KBM-7 (cell line): ENCODE measurements at places on chromosomes 7 and 10.
A peak's percentile ranks its signal among the peaks of the same experiment; 100 is the strongest.

DNA sequence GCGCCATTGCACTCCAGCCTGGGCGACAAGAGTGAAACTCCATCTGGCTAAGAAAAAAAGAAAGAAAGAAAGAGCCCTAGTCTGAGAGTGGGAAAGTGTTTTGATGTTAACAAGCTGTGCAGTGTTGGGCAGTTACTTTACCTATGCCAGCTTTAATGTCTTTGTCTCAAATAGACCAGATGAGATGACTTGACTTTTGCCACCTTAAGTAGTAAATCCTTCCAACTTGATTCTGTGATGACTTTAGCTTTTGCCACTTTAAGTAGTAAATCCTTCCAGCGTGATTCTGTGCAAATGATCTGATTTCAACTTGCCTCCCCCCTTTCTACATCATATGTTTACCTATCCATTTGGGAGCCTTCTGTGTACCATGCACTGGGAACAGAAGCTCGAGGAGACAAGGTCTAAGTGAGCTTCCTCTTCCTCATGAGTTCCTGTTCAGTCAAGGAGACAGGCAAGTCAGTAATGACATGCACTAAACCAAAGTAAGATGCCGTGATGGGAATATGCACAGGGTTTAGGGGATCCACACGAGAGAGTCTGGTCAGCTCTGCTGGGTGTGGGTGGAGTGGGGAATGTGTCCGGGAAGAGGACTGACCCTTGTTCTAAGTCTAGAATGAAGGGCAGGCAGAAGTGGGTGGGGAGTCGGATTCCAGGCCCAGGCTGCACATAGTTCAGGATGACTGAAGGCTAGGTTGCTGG is 17.2 kb downstream of the INPP5F start:
- DNase-seq = no peak

DNA sequence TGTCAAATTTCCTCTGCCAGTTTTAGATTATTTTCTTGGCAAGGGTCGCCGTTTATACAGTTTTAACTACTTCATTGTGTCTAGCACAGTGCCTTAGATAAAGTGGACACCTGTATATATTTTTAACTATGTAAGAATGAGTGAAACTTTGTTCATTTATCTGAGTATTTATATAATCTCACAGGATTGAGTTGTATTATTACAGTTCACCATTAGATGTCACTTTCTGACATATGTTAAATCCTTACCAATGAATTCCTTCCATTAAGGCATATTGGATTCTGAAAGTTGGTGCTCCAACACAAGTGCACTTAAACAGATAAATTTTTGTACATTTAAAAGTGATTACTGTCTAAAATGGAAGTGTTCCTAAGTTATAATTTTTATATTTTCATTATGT is 43.0 kb downstream of the ZMYND11 start:
- peak; percentile 32 for DNase-seq

DNA sequence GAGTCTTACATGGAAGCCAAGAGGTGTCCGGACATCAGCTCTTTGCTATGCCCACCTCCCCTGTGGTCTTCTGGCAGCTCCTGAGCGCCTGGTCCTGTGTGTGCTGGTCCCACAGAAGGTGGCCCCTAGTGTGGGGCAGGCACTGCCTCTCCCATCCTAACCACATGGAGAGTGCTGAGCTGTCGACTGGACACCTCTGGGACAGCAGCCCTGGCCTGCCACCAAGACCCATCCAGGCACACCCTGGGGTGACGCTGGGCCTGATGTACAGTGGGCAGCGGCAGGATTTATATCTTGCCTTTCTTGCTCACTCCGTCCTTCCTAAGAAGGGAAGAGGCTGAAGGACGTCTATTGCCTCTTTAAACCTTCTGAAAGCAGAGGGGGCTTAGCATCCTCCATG is 98.7 kb downstream of the EBF3 start:
- no peak for DNase-seq

DNA sequence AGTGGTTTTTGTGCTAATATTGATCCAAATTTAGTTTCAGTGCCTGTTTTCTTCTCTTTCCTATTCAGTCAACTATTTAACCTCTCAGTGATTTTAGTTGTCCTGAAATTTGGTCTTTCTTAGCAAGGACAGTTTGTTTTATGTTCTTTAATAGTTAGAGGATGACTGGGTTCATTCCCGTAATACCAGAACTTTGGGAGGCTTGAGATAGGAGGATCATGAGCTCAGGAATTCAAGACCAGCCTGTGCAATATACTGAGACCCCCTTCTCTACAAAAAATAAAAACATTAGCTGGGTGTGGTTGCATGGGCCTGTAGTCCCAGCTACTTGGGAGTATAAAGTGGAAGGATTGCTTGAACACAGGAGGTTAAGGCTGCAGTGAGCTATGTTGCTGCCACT is 148.3 kb downstream of the EXOC4 start:
- no peak for DNase-seq

DNA sequence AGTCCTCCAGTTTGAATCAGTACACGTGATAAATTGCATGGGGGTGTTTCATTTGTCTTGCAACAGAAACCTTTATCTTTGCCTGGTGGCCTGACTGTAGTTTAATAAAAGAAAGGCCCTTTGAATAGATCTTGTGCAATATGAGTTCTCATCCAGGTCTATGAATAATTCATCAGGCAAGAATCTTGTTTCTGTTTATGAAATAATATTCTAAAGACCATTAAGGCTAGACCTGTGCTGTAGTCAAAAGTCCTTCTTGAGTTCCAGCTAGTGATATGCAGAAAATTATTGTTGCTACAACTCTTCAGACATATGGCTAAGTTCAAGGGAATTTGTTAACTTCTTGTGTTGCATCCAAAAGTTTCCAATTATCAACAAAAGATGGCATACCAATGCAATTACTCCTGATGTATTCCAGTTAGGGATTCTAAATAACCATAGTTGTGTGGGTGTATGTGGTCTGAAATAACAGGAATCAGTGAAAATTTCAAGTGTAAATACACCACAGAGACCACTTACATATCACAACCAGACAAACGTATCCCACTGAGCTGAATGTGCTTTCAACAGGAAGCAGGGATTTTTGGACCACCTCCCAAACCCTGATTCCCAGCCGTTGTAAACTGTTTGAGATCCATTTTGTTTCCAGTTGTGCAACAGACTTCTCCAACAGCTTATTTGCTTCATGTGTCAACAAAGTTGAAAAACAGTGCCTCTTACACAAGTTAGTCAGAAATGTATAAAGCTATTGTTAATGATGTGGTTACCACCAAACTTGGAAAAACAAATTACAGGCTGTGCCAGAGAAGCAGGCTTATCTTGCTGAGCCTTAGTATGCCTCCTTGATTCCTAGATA is 54.7 kb upstream of the BICC1 start:
- DNase-seq = no peak

- peak; percentile 53 for DNase-seq
Measured at GRCh38 chr7:141663081-141663849, 38.7 kb downstream of the DENND11 start.

GRCh38 chr10:130193493-130194193 is 57.5 kb downstream of the GLRX3 start:
- no peak for DNase-seq

- no peak for DNase-seq
Measured at GRCh38 chr10:44757551-44758205, 153.5 kb upstream of the TMEM72 start.

DNA sequence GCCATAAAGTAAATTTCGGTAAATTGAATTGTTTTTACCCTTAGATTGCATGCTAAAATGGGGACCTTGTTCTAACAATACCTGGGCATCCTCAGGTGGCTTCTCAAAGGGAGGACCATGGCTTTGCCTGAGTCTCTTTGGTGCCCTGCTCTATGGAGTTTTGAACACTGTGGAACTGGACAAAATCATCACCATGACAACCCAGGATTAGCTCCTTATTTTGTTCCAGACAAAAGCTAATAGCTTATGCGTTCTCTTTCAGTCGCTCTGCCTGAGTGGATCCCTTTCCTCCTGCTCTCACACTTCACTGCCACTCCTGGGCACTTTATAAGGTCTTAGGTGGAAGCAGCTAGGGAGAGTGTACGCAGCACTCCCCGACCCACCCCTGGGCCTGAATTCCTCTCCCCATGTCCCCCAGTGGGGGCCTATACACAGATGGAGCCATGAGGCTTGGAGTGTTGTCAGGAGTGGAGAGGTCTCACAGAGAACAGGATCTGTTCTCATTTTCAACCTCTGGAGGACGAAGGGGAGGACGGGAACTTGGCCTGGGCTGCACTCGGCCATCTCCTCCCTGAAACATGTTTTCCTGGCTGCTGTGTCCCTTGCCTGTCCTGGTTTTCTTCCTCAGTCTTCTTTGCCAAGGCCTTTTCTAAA is 19.0 kb downstream of the ADCYAP1R1 start:
- DNase-seq = no peak
